ENCODE measurements at places on chromosomes 1 and 21. TPM values are rescaled to one million over a fixed set of nuclear protein-coding genes. Genes with fewer than 3 reads are reported as not detected.

- DNase-seq: no peak
Measured at GRCh38 chr1:66739401-66740157, 12.7 kb upstream of the DYNLT5 start.

- DNase-seq: peak; percentile 76
Measured at GRCh38 chr1:178541829-178542553, 29.1 kb downstream of the TEX35 start.

DNA sequence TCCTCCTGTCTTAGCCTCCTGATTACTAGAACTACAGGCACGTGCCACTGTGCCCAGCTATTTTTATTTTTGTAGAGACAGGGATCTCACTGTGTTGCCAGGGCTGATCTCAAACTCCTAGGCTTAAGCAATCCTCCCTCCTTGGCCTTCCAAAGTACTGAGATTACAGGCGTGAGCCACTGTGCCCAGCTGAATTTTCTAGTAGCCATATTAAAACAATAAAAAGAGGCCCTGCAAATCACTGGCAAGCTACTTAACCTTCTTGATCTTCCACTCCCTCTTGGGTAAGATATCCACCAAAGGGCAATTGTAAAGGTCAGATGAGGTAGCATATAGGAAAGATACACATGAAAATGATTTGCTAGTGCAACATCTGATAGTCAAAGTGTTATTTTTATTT lies 65.6 kb upstream of the SRSF10 start:
- DNase-seq: no peak

DNA sequence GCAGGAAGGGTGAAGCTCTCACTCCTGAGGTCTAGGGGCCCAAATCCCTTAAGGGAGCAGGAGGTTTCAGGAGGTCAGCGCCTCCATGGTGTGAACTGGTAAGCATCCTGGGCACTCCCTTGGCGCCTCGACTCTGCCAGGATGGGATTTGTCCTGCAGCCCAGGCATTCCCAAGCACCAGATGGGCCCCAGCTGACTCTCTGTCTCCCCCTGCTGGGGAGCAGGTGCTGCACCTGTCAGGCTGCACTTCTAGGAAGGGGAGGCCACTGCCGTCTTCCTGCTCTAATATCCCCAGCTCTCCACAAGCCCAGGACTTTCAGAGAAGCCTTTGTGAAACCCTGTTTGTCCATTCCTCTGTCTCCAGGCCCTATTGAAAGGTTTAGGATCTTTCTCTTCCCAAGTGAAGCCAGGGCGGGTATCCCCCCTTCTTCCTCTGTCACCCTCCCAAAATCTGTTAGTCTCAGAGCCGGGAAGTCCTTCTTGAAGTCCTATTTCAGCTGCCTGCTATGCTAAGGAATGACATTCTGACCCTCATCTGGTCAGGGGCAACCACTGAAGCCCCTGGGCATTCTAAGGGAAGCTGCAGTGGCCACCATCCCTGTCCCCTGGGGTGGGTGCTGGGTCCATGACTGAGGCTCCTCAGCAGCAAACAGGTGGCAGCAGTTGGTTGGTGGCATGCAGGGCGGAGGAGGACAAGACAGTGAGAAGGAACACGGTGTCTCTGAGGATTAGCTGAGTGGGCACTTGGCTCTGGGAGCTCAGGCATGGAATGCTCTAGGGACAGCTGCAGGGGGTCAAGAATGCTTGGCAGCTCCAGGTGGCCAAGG lies 3.2 kb downstream of the MYBPH start:
- peak; percentile 92 for DNase-seq

DNA sequence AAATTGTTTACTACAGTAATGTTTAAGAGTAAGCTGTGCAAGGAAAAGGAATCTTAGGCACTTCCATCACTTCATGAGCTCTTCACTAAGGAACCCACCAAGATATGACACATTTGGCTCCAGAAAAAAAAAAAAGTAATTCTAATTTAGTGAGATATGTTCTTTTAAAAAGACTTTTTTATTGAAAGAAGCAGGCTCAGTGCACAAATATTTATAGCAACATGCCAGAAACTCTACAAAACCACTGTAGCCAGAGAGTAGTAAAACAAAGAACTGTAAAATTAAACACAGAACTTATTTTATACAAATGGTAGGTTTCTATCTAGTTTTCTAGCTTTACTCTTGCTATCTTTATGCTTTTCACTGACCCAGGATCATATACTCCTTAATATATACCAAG lies 434.6 kb upstream of the ADGRL2 start:
- DNase-seq: no peak

DNA sequence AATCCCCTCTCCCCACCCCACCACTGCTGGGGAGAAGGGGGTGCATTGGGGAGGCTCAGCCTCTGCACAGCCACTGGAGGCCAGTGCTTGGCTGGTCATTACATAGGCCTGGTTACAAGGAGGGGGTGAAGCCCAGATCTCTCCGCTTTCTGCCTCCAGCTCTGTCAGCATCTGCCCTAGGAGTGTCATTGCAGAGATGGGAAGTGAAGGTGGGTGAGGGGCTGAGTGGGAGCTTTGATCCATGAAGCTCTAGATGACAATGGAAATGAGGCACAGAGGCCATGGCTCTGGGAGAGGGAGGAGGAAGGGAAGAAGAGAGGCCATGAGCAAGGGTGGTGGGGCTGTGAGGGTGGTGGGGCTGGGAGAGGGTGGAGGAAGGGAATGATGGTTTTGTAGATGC lies 411.6 kb downstream of the MATN1 start:
- DNase-seq: no peak

DNA sequence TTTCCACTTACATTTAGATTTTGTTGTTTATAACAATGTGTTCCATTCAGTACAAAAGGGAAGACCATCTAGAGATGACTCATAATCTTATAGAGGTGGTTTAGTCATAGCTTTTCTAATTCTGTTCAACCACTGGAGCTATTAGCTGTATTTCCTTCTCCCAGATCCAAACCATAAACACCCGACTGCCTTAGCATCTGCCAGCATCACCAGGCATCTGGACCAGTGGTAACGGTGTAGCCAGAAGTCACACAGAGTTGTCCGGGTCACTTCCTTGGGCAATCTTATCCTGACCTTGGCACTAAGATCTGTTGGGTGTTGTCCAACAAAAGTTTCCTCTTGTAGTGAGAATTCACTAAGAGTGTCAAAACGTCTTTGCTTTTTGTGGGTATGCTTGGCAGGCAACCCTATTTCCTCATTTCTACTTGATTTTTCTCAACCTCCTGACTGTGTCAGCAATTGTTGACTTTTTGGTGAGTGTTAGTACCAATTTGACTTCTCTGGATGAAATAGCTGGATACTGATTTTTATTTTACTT lies 372.1 kb upstream of the B3GALT2 start:
- no peak for DNase-seq

Gene SH2D1B
- total RNA-seq: not detected

Gene RNF207
- total RNA-seq: 3.9 TPM

Gene GBP7
- total RNA-seq: not detected

Gene NIBAN1
- 13.7 TPM for total RNA-seq
